ENCODE measurements at places on chromosomes 1 and 21. TPM values are rescaled to one million over a fixed set of nuclear protein-coding genes. Genes with fewer than 3 reads are reported as not detected.

Gene RFX5
- total RNA-seq, result 82.4 TPM

- peaks cover 9% of the 10 kb centered on the region for H3K4me1 ChIP-seq
- DNase-seq, result no peak
- no peaks in the 10 kb centered on the region for H3K36me3 ChIP-seq
- H3K4me3 ChIP-seq, result no peak overlapping the region
- H3K27ac ChIP-seq, result peak overlapping the region; percentile 64
- H3K27me3 ChIP-seq, result no peaks in the 10 kb centered on the region
These were observed 299.2 kb downstream of the SRGAP2C start for GRCh38 chr1:121483961-121484424.

GRCh38 chr1:29500651-29501050, 264.3 kb downstream of the PTPRU start:
- H3K27me3 ChIP-seq, result peaks cover 94% of the 10 kb centered on the region
- no peak for DNase-seq
- no peak overlapping the region for H3K4me3 ChIP-seq
- H3K36me3 ChIP-seq, result no peaks in the 10 kb centered on the region
- H3K4me1 ChIP-seq, result no peaks in the 10 kb centered on the region

- no peak overlapping the region for H3K4me3 ChIP-seq
- no peak overlapping the region for H3K27ac ChIP-seq
- H3K36me3 ChIP-seq, result peaks cover 64% of the 10 kb centered on the region
These were observed 12.7 kb downstream of the CDCA8 start for GRCh38 chr1:37704966-37705365.

Gene OR2T29
- total RNA-seq, result not detected

Gene FLG2
- not detected for total RNA-seq

Gene TXLNA
- total RNA-seq, result 62.4 TPM

Gene KIRREL1
- 31.4 TPM for total RNA-seq

DNA sequence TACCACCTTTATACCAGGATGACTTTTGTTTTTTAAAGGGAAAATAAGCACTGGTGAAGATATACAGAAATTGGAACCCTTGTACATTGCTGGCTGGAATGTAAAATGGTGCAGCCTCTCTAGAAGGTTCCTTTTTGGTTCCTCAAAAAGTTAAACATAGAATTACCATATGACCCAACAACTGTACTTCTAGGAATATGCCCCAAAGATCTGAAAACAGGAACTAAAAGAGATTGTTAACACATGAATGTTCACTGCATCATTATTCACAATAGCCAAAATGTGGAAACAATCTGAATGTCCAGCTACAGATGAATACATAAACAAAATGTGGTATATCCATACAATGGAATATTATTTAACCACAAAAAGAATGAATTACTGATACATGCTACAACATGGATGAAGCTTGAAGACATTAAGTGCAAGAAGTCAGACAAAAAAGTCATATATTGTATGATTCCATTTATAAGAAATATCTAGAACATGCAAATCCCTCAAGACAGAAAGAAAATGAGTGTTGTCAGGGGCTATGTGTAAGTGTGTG, 84.9 kb upstream of the DMRTA2 start:
- H3K27ac ChIP-seq, result no peak overlapping the region
- H3K4me3 ChIP-seq, result no peak overlapping the region
- H3K27me3 ChIP-seq, result no peaks in the 10 kb centered on the region
- H3K4me1 ChIP-seq, result no peaks in the 10 kb centered on the region

Gene NOS1AP
- 6.7 TPM for total RNA-seq

GRCh38 chr1:225396357-225396756, 31.5 kb downstream of the LBR start:
- peaks cover 77% of the 10 kb centered on the region for H3K36me3 ChIP-seq
- H3K4me3 ChIP-seq, result no peak overlapping the region
- DNase-seq, result no peak
- H3K27ac ChIP-seq, result no peak overlapping the region

- no peaks in the 10 kb centered on the region for H3K27me3 ChIP-seq
- no peak overlapping the region for H3K4me3 ChIP-seq
- no peak for DNase-seq
- no peaks in the 10 kb centered on the region for H3K4me1 ChIP-seq
- no peak overlapping the region for H3K27ac ChIP-seq
These were observed 104.8 kb downstream of the CSMD2 start for GRCh38 chr1:34060187-34060730.

DNA sequence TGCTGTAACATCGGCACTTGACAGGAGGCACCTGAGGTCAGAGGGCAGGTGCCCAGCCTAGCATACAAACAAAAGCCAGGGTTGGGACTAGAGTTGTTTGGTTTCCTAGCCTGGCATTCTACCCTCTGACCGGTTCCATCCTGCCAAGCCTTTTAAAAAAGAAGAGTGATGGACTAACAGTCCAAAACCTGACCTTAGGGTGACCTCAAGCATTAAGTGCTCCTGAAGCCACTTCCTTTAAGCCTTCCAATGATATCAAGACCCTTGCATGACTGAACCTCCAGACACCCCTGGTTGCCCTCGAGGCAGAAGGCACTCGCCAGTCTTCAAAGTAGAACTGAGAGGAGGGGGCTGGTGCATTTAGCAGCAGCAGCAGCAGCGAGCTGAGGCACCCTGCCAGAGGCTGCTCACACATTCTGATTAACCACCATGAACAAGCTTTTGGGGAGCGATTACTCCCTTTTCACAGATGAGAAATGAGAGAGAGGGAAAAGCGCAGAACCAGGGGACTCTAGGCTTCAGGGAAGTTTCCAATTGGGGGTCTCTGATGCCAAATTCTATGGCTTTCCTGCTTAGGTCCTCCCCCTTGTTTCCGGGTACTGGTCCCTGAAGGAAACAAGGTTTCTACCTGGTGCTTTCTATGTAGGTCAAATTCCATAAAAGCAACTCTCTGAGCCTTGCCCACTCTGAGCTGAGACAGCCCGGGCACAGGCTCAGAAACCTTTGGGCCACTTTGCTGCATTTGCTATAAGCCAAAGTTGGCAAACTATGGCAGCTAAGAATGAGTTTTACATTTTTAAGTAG, 9.2 kb downstream of the SLC2A1 start:
- peaks cover 65% of the 10 kb centered on the region for H3K36me3 ChIP-seq
- H3K27ac ChIP-seq, result no peak overlapping the region
- H3K27me3 ChIP-seq, result no peaks in the 10 kb centered on the region
- peaks cover 77% of the 10 kb centered on the region for H3K4me1 ChIP-seq
- no peak for DNase-seq

- peaks cover 19% of the 10 kb centered on the region for H3K36me3 ChIP-seq
- DNase-seq, result peak; percentile 32
- H3K4me3 ChIP-seq, result peak overlapping the region; percentile 20
- H3K4me1 ChIP-seq, result peaks cover 78% of the 10 kb centered on the region
These were observed 28.4 kb downstream of the DMBX1 start for GRCh38 chr1:46517932-46518498.

Gene CNR2
- not detected for total RNA-seq

Gene S100A4
- total RNA-seq, result 20.5 TPM

DNA sequence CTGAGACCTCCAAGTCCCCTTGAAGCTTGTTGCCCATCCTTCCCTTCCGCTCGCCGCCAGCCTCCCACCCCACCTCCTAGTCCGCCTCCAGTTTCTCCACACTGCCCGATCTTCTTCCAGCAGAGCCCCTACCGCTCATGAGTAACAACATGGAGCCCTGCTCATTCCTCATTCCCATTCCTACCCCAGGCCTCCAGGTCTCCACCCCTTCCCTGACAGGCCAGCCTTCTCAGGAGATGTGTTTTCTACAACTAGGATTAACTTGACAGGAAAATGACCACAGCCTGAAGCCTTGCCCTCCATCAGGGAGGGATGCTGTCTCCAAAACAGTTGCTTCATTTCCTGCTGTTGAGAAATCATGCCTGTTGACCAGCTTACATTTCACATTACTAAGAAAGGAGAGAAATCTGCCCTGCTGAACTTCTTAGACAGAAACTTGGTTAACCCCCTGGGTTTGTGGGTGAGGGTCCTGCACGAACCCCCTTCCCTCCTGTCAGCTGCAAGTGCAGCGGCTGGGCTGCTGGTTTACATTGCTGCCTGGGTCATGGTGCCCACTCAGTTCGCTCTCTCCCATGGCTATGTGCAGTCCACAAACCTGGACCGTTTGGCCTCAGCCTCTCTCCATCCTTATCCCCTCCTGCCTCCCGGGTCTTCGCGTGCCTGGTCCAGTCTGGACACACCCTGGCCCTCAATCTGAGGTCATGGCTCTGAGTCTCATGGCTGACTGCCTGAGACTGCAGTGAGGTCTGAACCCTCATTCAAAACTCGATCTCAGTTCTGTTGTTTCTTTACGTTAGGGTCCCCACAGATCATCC, 16.1 kb upstream of the CHI3L1 start:
- H3K36me3 ChIP-seq, result no peaks in the 10 kb centered on the region
- no peak overlapping the region for H3K4me3 ChIP-seq
- no peak overlapping the region for H3K27ac ChIP-seq
- no peak for DNase-seq
- H3K27me3 ChIP-seq, result peaks cover 89% of the 10 kb centered on the region

DNA sequence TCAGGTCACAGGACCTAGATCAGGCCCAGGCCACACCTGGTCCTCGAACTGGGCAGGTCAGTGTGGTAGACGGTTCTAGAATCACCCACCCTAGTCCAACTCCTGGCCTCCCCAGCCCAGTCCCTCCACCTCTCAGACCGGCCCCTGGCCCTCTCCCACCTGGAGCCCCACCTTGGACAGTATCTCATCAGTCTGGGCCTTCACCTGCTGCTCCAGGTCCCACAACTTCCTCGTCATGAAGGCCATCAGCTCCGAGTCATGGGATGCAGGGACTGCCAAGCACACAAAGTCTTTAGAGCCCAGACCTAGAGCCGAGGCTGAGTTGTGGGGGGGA, 8.7 kb downstream of the UBXN11 start:
- peaks cover 9% of the 10 kb centered on the region for H3K4me1 ChIP-seq
- DNase-seq, result no peak
- H3K36me3 ChIP-seq, result no peaks in the 10 kb centered on the region
- H3K27ac ChIP-seq, result no peak overlapping the region
- H3K4me3 ChIP-seq, result no peak overlapping the region
- H3K27me3 ChIP-seq, result no peaks in the 10 kb centered on the region

GRCh38 chr21:15061279-15061678, 3.5 kb downstream of the NRIP1 start:
- H3K4me1 ChIP-seq, result peaks cover 43% of the 10 kb centered on the region
- H3K27ac ChIP-seq, result peak overlapping the region; percentile 52
- no peaks in the 10 kb centered on the region for H3K27me3 ChIP-seq
- no peak for DNase-seq

GRCh38 chr1:55235722-55236121, 20.6 kb upstream of the USP24 start:
- peaks cover 27% of the 10 kb centered on the region for H3K4me1 ChIP-seq
- H3K27ac ChIP-seq, result no peak overlapping the region
- no peak overlapping the region for H3K4me3 ChIP-seq
- no peaks in the 10 kb centered on the region for H3K27me3 ChIP-seq

Gene SESN2
- total RNA-seq, result 12.4 TPM

Gene ESRRG
- total RNA-seq, result 0.76 TPM

Gene UMODL1
- 0.22 TPM for total RNA-seq

All from Calu3 (cell line).